Posterior cingulate gyrus (tissue), 11 donors: ENCODE measurements at places on chromosomes 16 and 17.

DNA sequence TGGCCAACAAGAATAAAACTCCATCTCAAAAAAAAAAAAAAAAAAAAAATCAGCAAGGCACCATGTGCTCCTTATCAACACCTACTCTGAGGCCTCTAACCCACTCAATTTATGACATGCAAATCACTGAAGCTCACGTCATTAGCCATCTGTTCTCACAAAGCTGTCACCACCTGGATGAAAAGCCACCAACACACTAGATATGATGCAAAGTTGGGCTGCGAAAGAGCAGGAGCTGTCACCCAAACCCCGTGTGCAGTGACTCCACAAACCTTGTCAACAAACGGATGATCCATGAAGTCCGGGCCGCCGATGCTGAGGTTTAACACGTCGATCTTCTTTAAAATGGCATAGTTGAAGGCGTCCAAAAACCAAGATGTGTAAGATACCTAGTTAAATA is 25.3 kb downstream of the MBTPS1 start:
- DNase-seq = no peak

GRCh38 chr16:51140112-51140511 is 11.0 kb downstream of the SALL1 start:
- peak; percentile 70 for DNase-seq

GRCh38 chr17:65987988-65988387 is 203.9 kb downstream of the CEP112 start:
- DNase-seq = no peak

GRCh38 chr16:23640615-23640930 is 537 bp downstream of the PALB2 start:
- no peak for DNase-seq

- DNase-seq = no peak
These were observed 4.6 kb downstream of the CFAP20 start for GRCh38 chr16:58124601-58124915.

GRCh38 chr17:65519462-65519861 is 42.0 kb downstream of the AXIN2 start:
- no peak for DNase-seq

DNA sequence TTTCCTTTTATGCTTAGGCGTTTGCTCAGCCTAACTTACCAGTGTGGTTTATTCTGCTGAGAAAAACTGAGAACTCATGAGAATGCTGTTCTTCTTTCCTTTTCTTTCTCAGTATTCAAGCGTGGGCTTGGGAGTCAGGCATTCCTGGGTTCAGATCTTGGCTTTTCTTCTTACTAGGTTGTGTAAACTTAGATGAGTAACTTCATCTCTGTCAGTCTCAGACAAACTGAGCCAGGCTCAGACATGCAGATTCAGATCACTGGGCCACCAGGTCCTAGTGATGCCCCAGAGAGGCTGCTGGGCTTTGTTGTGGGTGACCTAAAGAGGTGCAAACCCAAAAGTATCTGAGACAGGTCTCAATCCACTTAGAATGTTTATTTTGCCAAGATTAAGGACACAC is 95.8 kb upstream of the MPHOSPH6 start:
- DNase-seq = no peak

DNA sequence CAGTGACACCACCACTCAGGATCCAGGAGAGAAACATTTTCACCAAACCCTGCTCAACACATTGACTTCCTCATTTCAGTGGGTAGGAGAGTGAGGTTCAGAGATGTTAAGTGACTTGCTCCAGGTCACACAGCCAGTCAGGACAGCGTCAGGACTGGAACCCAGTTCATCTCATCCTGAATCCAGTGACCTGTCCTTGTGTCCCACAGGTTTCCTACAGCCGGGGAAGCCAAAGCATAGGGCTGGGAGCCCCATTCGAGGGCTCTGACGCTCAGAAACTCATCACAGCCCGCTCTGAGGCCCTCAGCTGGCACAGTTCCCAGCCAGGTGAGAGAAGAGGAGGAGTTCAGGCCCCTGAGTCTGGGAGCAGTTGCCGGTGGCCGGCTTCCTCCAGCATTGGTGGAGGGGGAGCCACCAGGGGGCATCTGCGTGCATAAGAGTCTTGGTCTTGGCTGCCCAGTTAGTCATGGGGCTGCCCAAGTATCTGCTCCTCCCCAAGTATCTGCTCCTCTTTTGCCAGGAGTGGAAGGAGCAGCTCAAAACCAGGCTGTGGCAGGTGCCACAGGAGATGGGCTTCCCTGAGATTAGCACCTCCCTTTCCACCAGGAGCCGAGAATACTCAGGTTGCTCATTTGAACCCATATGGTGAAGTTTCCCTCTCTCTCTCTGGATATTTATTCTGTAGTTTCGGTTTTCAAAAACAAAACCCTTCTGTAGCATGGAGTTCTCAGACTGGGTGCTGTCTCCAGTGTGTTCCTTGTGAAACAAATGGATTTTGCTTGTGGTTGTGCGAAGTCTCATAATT is 56.0 kb downstream of the TNFRSF13B start:
- no peak for DNase-seq

DNA sequence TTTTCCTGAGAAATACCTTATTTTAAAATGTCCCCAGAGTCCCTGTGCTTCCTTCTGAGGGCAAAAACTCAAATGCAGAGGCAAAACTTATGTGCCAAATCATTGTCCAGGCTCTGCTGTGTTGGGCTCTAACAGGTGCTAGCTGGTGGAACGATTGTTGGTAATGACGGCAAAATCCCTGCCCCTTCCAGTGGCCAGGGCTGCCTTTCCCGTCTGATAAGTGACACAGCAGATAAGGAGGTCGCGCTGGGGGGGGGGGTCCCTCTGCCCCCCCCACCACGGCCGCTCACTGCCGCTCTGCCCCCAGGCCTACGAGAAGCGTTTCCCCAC is 29.1 kb downstream of the SEC14L5 start:
- DNase-seq = no peak
